Stimulated activated naive CD8-positive, alpha-beta T cell treated with anti-CD3 and anti-CD28 coated beads, Interleukin-15, Interleukin-2, amounts not matched to agents 100 U/mL and 50 U/mL, for 24 hours (primary cell): ENCODE measurements at places on chromosomes 12 and 14.

DNA sequence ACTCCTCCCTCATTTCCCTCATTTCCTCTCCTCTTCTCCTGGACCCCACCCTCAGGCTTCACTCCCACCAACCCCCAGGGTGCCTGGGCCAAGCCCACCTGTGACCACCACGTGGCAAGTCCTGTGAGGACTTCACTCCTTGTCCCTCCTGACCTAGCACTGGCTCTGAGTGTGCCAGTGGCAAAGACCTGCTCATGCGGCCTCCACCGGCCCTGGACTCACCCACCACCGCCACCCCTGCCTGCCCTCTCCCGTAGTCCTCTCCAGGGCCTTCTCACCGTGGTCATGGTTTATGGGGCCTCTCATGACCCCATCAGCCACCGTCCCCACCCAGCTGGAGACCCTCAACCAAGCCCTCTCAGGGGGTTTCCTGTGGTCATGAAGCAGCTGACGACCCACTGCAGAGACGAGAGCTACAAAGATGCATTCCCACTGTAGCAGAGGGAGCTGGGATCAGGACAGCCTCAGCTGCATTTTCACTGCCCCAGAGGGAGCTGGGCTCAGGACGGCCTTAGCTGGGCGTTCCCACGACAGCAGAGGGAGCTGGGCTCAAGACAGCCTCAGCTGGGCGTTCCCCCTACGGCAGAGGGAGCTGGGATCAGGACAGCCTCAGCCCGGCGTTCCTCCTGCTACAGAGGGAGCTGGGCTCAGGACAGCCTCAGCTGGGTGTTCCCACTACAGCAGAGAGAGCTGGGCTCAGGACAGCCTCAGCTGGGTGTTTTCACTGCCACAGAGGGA, 3.2 kb upstream of the C14orf180 start:
- no peak for DNase-seq

DNA sequence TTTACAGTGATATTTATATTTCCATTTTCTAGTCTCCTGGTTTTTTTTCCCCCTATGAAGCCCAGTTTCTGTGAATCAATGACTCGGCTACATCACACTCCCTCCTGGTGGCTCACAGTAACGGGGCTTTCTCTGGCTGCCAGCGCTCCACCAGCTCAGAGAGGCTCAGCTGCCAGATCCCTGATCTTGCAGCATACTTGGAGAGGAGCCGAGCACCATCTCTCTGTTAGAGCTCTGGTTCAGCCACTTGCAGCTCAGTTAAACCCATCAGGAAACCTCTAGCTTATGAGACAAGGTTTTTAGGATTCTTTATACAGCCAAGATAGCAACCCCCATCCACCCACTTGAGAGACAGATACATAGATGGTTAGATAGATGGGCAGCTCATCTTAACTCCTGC, 74.6 kb downstream of the CIT start:
- no peak for DNase-seq

GRCh38 chr14:85439696-85440328, 90.1 kb upstream of the FLRT2 start:
- no peak for DNase-seq

DNA sequence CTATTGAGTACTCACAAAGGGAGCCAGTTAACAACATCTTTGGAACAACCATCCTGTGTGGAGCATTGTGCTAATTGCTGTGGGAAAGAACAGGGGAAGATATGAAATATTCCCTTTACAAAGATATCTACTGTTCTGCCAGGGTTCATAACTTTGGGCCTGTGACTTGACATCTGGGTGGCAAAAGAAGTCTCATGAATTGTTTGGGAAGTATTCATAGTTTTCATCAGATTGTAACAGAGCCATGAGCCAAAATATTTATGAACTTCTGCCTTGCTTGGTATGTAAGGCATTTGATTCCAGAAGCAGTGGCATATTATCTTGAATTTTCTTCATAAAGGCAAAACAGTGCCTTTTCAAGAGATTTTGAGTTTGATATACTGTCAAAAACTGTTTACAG, 816.2 kb downstream of the DIO2 start:
- DNase-seq: no peak

DNA sequence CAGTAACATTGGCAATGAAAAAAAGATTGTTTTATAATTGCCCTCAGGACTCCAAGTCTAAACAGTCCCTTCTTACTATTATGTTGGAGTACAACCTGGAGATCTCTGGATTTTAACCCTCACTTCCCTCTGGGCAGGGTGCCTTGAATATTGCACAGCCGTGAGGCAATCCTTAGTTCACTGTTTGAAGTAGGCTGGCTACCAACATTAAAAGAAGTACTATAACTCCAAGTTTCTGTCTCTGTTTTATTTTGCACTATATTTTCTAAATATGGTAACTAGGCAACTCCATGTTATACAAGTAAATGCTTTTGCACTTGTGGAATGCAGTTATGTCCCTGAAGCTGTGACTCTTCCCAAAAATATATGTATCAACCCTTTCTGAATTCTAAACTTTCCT, 490.7 kb downstream of the EGLN3 start:
- DNase-seq: no peak

DNA sequence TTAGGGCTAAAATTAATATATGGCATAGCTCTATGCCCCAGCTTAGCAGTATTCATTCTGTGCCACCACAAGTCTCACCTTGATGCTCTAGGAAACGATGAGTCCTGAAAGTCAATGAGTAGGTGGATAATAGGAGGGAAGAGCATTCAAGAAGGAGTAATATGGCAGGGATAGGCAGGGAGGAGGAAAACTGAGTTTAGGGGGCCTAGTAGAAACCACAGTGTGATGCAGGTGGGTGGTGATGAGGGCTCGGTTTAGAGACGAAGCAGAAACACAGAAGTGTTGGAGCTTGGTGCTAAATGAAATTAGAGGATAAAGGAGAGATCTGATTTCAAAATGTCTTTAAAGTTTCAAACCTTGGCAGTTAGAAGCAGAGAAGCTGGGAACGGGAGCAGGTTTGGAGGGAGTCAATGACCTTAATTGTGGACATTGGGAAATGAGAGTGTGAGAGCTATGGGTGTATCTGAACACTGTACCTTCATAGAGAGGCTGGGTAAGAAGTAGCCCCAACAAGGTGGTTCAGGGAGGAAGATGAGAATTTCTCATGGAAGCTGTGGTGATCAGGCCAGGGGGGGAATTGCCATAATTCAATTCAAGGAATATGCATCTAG, 144.7 kb upstream of the CPSF6 start:
- no peak for DNase-seq

- no peak for DNase-seq
Measured at GRCh38 chr14:46964378-46964777, 312.8 kb upstream of the RPL10L start.

DNA sequence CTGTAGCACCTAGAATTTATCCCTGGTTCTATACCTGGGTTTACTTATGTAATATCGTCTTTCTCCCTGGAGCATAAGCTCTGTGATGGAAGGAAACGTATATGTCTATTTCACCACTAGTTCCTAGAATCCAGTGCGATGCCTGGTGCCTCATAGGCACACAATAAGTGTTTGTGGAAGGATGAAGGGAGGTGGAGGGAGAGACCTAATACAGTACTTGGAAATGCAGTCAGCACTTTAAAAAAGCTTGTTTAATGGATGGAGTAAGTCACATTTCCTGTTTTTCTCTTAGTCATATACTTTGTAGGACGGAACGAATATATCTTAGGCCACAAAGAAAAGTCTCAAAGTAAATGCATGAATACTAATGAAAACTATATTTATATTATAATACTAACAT, 186.5 kb upstream of the HMGA2 start:
- DNase-seq: no peak

DNA sequence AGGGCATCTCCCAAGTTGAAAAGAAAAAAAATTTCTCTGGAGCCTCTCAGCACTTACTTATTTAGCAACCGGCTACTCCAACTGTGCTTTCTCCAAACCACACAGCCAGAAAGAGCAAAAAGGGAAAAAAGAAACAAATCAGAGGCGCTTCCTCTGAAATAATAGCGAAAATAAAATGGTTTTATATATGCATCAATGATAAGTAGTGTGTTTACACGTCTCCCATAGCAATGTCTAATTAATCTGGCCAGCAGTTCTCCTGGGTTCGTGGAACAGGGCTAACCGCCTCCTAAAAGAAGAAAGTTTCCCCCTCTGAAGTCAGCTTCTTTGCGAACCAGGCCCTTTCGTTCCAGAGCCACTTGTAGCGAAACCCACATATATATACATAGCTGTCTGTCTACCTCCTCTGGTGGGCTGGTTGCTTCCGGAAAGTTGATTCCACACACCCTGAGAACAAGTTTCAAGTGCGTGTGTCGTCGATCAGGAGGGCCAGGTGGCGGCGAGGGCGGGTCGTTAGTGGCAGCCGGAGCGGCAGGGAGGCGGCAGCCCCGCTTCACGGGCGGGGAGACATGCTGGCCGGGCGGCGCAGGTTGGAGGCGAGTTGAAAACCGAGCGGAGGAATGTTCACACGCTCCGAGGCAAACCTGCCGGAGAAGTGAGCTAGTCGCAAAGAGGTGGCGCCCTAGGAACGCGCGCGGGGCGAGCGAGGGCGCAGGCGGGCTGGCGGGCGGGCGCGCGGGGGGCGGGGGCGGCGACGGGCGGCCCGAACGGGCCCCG, 2.7 kb downstream of the PTHLH start:
- peak; percentile 63 for DNase-seq

GRCh38 chr14:53946404-53947093, 10.1 kb downstream of the BMP4 start:
- DNase-seq: no peak

GRCh38 chr12:110102255-110102654, 21.9 kb upstream of the IFT81 start:
- DNase-seq: peak; percentile 48

- DNase-seq: no peak
Measured at GRCh38 chr14:92573761-92574498, 60.3 kb downstream of the RIN3 start.

- DNase-seq: no peak
Measured at GRCh38 chr12:286531-287300, 24.1 kb upstream of the SLC6A13 start.
